ENCODE measurements at places on chromosomes 5 and 9.

- peak; percentile 47 for DNase-seq
These were observed 1.9 kb upstream of the CDKN2B start for GRCh38 chr9:22010866-22011625.

DNA sequence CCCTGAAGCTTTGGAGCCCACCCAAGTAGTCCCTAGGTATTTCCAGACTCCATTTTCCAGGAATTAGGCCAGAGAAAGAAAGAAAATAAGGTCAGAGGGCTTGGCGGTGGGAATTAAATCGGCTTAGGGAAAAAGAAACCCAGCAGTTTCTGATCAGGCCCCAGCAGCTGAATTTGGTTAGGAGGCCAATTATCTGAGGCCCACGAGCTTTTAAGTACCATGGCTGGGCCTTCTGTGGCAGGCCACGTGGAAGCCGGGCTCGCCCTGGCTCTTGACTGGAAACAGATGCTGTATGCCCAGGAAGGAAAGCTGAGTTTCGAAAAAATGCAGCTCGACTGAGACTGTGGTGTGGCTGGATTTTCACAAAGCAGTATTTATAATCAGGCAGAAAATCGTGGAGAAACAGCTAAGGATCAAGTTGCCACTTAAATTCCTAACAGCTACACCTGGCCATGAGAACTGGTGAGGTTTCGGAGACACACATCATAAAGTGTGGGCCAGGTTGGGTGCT, 75.1 kb upstream of the PANK3 start:
- DNase-seq: peak; percentile 47

DNA sequence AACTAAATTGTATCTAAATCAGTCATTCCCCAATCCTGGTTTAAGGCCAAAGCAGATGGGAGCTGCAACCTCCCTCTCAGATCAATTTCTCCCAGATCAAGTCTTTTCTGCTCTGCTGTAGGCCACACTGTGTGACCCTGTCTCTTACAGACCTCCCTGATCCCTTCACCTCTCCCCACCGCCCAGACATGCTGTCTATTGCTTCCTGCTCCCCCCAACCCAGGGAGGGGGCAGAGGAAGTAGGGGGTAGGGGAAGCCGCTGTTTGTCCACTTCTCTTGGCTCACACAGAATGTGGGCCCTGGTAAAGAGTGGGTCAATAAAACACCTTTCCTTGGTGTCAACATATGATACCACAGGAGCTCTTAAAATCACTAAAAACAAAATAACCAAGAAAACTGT, 226.3 kb downstream of the ENC1 start:
- DNase-seq: no peak

DNA sequence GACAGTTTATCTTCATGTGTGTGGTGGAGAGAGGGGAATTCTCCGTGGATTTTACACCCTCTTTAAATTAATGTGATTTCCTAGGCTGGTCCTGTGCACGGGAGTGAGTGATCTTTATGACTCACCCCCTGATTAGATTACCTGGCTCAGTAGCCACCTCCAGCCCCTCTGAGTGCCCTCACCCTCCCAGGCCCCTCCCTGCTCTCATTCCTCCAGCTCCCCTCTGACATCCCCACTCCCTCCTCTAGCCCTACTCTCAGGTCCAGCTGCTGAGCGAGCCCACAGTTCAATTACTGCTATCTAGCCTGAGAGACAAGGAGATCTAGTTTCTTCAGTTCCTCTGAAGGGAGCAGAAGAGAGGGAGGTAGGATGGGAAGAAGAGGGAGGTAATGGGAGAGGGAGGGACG, 61.8 kb upstream of the ARAP3 start:
- DNase-seq: no peak

DNA sequence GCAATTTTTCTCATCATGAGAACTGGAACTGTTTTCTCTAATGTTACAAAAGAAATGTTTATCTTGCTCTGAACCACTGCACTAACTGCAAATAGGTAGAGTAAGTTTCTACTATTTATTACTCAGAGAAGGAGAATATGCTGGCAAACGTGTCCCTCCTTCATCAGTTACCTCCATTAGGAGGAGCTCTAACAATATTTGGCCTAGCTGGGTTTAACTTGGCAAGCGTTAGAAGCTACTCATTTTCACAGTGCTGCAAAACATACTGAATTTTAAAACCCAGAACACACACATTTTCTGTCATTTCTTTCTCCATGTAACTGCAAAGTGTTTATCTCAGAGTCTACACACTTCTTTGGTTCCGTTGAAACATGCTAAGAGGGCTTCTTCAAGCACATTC, 101.0 kb upstream of the GABRG2 start:
- DNase-seq: no peak

GRCh38 chr9:98168941-98169488, 23.4 kb downstream of the CORO2A start:
- peak; percentile 77 for DNase-seq

GRCh38 chr9:4662989-4663792, 1.1 kb downstream of the PLPP6 start:
- DNase-seq: no peak

DNA sequence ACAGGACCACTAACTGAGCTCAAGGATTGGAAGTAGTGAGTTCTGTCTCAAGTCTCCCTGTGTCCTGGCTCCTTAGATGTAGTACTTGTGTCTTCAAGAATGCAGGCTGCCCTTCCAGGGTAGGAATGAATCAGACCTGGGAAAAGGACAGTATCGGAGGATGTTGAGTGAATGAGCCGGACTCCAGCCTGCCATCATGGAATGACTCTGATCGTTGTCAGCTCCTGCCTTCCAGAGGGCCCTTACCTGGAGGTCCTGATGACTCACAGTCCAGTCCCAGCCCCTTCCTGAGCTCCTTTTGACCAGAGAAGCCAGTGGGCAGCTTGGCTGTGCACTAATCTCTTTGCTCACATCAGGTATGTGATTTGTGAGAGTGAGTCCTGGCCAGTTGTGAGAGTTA, 161.1 kb downstream of the TRPM6 start:
- no peak for DNase-seq

- DNase-seq: no peak
These were observed 28.5 kb downstream of the GFM2 start for GRCh38 chr5:74738406-74738805.

DNA sequence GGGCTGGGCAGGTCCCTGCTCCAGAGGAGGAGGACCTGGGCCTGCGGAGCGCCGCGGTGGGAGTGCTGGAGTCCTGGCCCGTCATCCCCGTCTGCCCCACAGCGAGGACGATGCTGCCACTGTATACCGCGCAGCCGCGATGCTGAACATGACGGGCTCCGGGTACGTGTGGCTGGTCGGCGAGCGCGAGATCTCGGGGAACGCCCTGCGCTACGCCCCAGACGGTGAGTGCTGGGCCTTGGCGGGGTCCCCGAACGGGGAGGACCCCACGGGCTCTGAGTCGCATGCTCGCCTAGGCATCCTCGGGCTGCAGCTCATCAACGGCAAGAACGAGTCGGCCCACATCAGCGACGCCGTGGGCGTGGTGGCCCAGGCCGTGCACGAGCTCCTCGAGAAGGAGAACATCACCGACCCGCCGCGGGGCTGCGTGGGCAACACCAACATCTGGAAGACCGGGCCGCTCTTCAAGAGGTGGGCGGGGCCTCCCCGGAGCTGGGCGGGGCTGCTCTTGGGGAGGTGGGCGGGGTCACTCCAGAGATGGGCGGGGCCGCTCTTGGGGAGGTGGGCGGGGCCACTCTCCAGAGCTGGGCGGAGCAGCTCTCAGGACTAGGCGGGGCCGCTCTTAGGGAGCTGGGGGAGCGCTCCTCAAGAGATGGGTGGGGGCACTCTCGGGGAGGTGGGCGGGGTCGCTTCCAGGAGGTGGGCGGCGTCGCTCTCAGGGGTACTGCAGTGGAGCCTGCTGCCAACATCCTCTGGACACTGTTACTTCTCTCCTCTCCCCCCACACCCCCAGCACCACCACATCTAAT, 13.1 kb downstream of the LRRC26 start:
- peak; percentile 23 for DNase-seq

DNA sequence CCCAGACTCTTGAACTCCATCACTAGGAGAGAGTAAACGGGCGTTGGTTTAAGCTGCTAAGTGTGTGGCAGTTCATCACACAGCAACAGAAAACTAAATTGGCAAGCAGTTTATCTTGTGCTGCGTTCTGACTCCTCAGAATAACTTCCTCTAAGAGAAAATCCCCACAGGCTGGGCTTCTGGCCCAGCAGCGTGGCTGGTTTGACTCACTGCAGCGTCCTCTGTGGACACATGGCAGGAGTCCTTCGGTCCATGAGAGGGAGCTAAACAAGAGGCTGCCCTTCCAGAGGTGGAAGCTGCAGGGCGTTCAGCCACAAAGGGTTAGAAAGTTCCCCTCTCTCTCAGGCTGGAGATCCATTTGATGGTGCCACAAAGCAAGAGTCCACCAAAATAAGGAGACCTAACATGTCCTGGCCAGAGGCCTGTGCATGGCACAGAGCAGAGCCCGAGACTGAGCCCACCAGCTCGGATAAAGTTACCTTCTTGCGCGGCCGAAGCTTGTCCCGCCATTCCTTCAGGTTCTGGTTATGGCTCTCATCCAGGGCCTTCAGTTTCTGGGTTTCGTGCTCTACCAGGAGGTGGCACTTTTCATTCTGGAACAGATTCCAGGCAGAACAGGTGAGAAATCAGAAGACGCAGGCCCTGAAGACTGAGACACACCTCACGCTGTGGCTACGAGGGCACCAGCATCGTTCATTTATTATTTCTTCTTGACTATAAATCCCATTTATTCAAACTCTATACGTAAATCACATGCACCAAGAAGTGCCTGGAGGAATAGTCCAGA, 46.2 kb upstream of the FBXW11 start:
- peak; percentile 81 for DNase-seq

DNA sequence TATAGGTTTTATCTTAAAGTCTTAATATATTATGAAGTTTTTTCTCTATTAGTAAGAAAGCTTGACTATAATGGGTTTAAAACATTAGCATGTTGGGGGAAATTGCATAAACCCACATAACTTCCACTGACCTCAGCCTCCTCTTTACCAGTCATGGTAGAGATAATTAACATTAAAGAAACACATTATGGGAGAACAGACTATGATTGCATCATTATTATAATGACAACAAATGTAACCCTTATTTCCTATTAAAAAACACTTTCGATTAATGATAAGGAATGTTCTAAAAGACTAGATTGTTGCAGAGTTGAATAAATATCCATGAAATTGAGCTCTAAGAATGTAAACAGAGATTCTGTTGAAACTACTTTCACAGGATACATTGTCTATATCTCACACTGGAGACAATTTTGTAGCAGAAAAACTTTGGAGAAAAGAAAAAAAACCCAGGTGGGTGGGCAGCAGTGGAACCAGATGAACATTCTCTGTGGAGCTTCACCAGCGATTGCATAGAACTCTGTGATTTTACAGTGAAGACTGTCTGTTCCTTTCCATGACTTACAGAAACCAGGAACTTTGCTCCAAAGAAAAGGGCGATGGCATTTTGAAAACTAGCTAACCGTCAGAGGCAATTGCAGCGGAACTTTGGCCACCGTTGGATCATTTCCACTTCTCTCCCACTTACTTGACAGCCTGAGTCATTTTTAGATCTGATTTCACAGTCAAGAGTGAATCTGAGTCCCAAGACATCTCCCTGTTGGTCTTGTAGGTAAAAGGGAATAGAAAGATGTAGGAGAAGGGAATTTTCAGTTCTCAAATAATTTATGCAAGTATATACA, 21.0 kb upstream of the ERAP2 start:
- DNase-seq: peak; percentile 35

Measured in amniotic epithelial cell (primary cell).